Frontal cortex (tissue), 4 donors: ENCODE measurements at places on chromosomes 11 and 22. TPM values are rescaled to one million over a fixed set of nuclear protein-coding genes. Genes with fewer than 3 reads are reported as not detected.

- DNase-seq: no peak
Measured at GRCh38 chr11:3058753-3059664, 1.8 kb upstream of the CARS1 start.

Gene TRIM34
- 1.6 TPM for total RNA-seq

Gene AQP11
- 4.9 TPM for total RNA-seq

DNA sequence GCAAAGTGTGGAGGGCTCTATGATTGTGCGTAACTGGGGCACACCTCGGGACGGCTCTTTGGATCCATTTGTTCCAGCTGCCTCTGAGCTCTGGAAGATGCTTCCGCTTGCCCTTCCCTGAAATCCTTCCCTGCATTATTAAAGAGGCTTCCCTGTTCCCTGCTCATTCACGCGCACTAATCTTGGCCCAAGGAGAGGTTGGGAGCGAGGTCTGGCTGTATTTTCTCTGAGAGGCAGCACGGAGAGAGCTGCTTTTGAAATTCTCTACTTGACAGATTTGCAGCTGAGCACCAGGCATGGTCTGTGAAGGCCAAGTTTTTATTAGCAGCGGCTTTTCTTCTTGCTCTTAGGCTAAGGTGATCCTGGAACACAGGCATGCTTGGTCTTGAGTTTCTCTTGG lies 94.8 kb upstream of the NTM start:
- no peak for DNase-seq

GRCh38 chr11:105548359-105548758 lies 61.5 kb upstream of the GRIA4 start:
- no peak for DNase-seq
